ENCODE measurements at places on chromosomes 3 and 15. TPM values are rescaled to one million over a fixed set of nuclear protein-coding genes. Genes with fewer than 3 reads are reported as not detected.

DNA sequence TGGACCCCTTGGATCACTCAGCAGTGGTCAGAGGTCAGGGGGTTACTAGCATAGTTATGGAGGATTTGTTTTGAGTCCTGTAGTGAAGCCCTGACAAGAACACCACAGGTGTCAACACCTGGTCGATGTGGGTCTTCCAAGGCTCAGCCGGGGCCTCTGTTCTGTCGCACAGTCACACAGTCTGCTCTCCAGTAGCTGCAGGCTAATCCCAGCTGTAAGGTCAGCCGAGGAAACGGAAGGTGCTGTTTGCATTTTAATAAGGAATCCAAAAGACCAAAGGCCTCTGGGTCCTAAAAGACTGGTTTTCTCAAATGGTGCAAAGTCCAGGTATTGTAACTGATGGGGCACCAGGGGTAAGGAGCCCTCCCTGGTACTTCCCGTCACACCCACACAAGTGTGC, 71.7 kb downstream of the RPLP1 start:
- H3K27me3 ChIP-seq: no peaks in the 10 kb centered on the region
- no peak for DNase-seq
- H3K4me3 ChIP-seq: no peak overlapping the region
- H3K4me1 ChIP-seq: no peaks in the 10 kb centered on the region

DNA sequence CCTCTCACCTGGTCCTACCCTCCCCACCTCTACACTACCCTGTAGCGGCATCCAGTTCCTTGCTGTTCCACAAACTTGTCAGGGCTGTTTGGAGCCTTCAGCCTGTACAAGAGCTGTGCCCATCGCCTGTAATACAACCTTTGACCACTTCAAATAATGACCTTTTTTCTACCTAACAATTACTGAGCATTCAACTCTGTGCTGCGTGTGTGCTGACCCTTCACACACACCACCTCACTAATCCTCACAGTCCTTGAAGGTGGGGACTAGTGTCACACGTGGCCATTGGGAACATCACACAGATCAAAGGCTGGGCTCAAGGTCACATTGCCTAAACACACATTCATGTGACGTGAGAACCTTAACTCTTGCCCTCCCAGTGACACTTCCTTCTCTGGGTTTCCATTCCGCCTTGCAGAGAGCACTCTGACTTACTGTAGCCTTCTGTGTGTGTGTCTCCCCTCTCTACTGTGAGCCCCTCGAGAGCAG, 3.1 kb downstream of the C3orf20 start:
- no peaks in the 10 kb centered on the region for H3K27me3 ChIP-seq
- H3K4me1 ChIP-seq: no peaks in the 10 kb centered on the region
- DNase-seq: no peak
- H3K36me3 ChIP-seq: peaks cover 6% of the 10 kb centered on the region
- no peak overlapping the region for H3K4me3 ChIP-seq

DNA sequence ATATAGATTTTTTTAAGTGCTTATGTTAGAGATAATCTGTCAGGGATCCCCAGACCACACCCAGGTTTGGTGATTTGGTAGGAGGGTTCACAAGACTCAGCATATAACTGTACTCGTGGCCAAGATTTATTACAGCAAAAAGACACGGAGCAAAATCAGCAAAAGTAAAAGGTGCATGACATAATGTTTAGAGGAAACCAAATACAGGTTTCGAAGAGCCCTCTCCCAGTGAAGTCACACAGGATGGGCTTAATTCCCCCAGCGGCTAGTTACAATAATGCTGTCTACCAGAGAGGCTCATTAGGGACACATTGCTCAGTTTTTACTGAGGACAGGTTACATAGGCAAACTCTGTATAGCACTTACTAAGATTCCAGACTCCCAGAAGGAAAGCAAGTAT, 36.5 kb downstream of the MYO5A start:
- peaks cover 19% of the 10 kb centered on the region for H3K4me1 ChIP-seq
- H3K27me3 ChIP-seq: no peaks in the 10 kb centered on the region
- no peaks in the 10 kb centered on the region for H3K36me3 ChIP-seq
- no peak for DNase-seq
- H3K4me3 ChIP-seq: no peak overlapping the region
- H3K27ac ChIP-seq: no peak overlapping the region

DNA sequence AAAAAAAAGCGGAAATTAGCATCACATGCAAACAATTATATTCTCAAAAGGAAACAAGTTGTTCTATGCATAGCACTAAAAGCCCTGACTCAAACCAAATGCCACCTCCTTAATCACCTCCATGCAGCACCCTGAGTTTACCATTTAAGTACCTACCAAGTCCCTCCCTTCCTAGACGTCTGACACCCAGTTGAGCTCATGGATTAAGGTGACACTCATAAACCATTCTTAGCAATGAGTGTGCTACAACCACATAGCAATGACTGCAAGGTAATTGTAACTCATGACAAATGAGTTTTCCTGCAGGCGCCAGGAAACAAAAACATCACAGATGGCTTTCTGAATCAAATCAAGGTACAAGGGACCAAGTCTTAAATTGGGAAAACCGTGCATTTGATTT, 32.0 kb downstream of the WWTR1 start:
- no peaks in the 10 kb centered on the region for H3K36me3 ChIP-seq
- no peaks in the 10 kb centered on the region for H3K27me3 ChIP-seq
- no peaks in the 10 kb centered on the region for H3K4me1 ChIP-seq
- H3K4me3 ChIP-seq: no peak overlapping the region

- no peak overlapping the region for H3K27ac ChIP-seq
- peaks cover 10% of the 10 kb centered on the region for H3K4me1 ChIP-seq
- no peaks in the 10 kb centered on the region for H3K27me3 ChIP-seq
These were observed 200.1 kb upstream of the PROK2 start for GRCh38 chr3:71984843-71985613.

DNA sequence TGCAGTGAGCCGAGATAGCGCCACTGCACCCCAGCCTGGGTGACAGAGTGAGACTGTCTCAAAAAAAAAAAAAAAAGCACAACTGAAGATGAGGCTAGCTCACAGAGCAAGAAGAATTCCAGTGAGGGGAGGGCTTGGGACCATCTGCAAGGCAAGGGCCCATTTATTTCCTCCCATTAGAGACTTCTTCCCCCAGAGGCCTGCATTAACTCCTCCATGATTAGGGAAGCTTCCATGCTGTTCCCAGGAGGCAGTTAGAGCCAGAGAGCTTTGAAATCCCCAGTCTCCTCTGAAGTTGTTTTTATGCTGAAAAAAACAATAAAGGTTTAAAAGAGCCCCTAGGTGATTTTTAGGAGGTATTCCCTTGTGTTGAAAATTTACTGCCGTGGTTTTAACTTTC, 54.3 kb upstream of the ADCY5 start:
- H3K36me3 ChIP-seq: peaks cover 9% of the 10 kb centered on the region
- no peak for DNase-seq
- no peaks in the 10 kb centered on the region for H3K27me3 ChIP-seq
- no peaks in the 10 kb centered on the region for H3K4me1 ChIP-seq
- H3K4me3 ChIP-seq: no peak overlapping the region

DNA sequence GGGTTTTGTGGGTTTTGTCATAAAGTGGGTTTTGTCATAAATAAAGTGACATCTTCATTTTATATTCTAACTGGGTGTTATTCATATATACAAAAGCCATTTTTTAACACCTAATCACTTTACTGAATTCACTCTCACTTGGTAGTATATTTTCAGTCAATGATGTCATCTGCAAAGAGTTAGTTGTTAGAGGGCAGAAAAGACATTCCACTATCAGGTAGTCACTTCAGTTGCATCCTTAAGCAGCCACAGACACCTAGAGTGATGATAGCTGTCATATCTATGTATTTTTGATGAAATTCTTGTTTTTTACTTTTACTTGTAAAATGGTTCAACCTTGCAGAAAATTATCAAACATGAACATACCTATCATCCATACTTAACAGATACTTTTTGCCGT, 89.0 kb downstream of the DHX36 start:
- no peaks in the 10 kb centered on the region for H3K36me3 ChIP-seq
- H3K4me3 ChIP-seq: no peak overlapping the region
- DNase-seq: no peak
- H3K27ac ChIP-seq: no peak overlapping the region
- no peaks in the 10 kb centered on the region for H3K27me3 ChIP-seq

- peaks cover 7% of the 10 kb centered on the region for H3K4me1 ChIP-seq
- H3K27me3 ChIP-seq: no peaks in the 10 kb centered on the region
- peak overlapping the region; percentile 76 for H3K27ac ChIP-seq
- no peak for DNase-seq
- H3K36me3 ChIP-seq: peaks cover 48% of the 10 kb centered on the region
These were observed 9.4 kb upstream of the SEMA3B start for GRCh38 chr3:50259432-50260026.

DNA sequence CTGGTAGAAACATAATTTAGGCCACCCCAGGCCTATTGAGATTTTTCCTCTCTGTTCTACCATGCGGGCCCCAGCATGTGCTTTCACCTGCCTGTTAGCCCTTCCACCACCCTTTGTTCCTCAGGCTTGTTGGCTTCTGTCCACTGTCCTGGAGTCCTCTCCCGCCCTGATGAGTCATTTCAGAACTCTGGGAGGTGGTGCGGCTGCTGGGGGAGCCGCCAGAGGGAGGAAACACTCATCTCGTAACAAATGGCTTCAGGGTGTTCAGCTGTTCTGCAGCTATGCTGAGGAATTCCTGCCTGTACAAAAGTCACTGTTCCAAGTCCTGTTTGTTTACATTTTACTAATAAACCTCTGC, 36.3 kb downstream of the LRTM1 start:
- no peak overlapping the region for H3K27ac ChIP-seq
- H3K36me3 ChIP-seq: no peaks in the 10 kb centered on the region
- H3K4me3 ChIP-seq: no peak overlapping the region
- H3K27me3 ChIP-seq: no peaks in the 10 kb centered on the region

- H3K36me3 ChIP-seq: no peaks in the 10 kb centered on the region
- H3K4me1 ChIP-seq: no peaks in the 10 kb centered on the region
- H3K4me3 ChIP-seq: no peak overlapping the region
- H3K27ac ChIP-seq: no peak overlapping the region
These were observed 1026.2 kb upstream of the NR2F2 start for GRCh38 chr15:95304151-95304946.

DNA sequence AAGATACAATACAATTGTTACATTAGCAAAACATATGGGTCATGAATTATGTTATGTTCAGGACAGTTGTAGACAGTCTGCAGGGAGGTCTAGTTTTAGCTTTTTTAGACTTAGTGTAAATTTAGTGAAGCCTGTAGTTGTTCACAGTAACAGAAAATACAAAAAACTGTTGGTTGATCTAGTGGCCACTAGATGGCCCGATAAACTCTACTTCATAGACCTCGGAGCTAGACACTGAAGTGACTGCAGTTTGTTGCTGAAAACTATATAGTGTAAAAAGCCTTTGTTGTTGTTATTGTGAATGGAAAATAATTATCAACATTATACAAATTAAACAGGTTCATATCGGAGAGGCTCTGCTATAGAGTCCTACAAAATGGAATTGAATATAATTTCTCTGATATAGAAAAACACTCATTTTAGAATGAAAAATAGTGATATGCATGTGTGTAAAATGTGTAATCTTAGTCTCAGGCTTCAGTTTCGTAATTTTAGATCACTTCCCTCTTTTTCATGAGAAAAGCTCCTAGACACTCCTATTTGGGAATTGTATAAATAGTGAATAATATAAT, 18.3 kb downstream of the MAGEL2 start:
- no peak overlapping the region for H3K27ac ChIP-seq
- H3K4me3 ChIP-seq: no peak overlapping the region
- H3K4me1 ChIP-seq: no peaks in the 10 kb centered on the region
- DNase-seq: no peak
- no peaks in the 10 kb centered on the region for H3K36me3 ChIP-seq

GRCh38 chr3:181696626-181697230, 15.0 kb upstream of the SOX2 start:
- no peak overlapping the region for H3K4me3 ChIP-seq
- no peak overlapping the region for H3K27ac ChIP-seq
- H3K27me3 ChIP-seq: peaks cover 6% of the 10 kb centered on the region
- DNase-seq: no peak
- H3K36me3 ChIP-seq: no peaks in the 10 kb centered on the region

DNA sequence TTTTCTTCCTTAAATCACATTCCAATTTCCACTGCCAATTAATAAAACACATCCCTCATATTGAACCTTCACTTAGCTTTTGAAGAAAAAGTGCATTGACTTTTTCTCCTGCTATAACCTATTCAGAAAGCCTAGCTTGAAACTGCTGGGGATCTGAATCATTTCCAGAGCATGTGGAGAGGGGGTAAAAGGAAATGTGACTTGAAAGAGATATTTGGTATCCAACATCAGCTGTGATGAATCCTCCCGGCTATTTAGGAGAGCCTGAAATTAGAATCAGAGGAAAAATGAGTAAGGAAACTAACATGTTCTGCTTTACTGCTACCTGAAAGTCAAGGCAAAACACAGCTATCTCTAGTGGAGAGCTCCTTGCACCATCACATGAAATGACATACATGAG, 2.6 kb upstream of the GNB5 start:
- H3K27me3 ChIP-seq: no peaks in the 10 kb centered on the region
- DNase-seq: no peak
- no peak overlapping the region for H3K4me3 ChIP-seq
- no peaks in the 10 kb centered on the region for H3K4me1 ChIP-seq

The CCDC13 gene
- 0.34 TPM for total RNA-seq

The GOLGA6L6 gene
- total RNA-seq: not detected

The CTXN2 gene
- total RNA-seq: not detected

The GRIP2 gene
- total RNA-seq: not detected

All from naive thymus-derived CD4-positive, alpha-beta T cell (primary cell).